A549 (cell line): ENCODE measurements at places on chromosomes 5 and 9. TPM values are rescaled to one million over a fixed set of nuclear protein-coding genes. Genes with fewer than 3 reads are reported as not detected.

GRCh38 chr5:13186177-13186576, 758.3 kb downstream of the DNAH5 start:
- DNase-seq: no peak

GRCh38 chr9:73890685-73891277, 606.4 kb upstream of the RORB start:
- DNase-seq: no peak

- peak; percentile 38 for DNase-seq
These were observed at the start of gene VLDLR for GRCh38 chr9:2621722-2622460. Gene VLDLR (plus strand): TSS chr9:2621787. CDS start chr9:2622190, 403 bp downstream.

- no peak for DNase-seq
These were observed 207.3 kb downstream of the CD180 start for GRCh38 chr5:66989286-66989685.

- no peak for DNase-seq
These were observed 277.7 kb upstream of the DAP start for GRCh38 chr5:11038772-11039171.

DNA sequence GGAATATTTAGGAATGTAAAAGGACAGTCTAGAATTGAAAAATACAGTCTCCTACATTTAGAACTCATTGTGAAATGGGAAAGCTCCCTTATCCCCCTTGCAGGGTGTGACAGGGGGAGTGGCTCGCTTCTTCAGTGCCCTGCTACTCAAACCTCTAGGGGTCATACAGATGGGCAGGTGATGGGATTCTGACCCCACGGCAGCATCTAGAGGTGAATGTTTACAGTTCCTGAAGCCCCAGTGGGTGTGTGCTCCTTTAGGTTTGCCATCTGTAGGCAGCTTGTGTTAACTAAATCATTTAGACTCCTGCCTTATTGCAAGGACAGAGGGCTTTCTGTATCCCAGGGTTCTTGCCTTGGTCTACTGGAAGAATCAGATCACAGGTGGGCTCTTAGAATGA, 271.0 kb upstream of the MPDZ start:
- DNase-seq: no peak

DNA sequence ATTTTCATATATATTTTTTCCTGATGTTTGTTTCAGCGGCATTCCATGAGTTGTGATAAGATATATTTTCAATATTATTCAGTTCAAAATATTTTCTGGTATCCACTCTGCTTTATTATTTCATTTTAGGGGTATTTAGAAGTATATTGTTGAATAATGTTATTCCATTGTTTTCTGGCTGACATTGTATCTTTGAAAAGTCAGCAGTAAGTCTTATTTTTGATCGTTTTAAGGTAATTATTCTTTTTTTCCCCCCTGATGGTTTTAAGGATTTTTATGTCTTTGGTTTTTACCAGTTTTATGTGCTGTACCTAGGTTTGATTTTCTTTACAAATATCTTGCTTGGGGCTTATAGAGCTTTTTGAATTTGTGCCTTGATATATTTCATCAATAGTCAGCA, 6.6 kb upstream of the GLRA1 start:
- no peak for DNase-seq

The TAF9 gene
- 112 to 123 TPM (median 118 TPM) in 3 replicates for polyA plus RNA-seq
